ENCODE measurements at places on chromosomes 5 and 9.
A peak's percentile ranks its signal among the peaks of the same experiment; 100 is the strongest.

- no peak for DNase-seq
Measured at GRCh38 chr9:4269872-4270271, 30.0 kb downstream of the GLIS3 start.

- no peak for DNase-seq
Measured at GRCh38 chr9:14066831-14067230, 247.1 kb downstream of the NFIB start.

DNA sequence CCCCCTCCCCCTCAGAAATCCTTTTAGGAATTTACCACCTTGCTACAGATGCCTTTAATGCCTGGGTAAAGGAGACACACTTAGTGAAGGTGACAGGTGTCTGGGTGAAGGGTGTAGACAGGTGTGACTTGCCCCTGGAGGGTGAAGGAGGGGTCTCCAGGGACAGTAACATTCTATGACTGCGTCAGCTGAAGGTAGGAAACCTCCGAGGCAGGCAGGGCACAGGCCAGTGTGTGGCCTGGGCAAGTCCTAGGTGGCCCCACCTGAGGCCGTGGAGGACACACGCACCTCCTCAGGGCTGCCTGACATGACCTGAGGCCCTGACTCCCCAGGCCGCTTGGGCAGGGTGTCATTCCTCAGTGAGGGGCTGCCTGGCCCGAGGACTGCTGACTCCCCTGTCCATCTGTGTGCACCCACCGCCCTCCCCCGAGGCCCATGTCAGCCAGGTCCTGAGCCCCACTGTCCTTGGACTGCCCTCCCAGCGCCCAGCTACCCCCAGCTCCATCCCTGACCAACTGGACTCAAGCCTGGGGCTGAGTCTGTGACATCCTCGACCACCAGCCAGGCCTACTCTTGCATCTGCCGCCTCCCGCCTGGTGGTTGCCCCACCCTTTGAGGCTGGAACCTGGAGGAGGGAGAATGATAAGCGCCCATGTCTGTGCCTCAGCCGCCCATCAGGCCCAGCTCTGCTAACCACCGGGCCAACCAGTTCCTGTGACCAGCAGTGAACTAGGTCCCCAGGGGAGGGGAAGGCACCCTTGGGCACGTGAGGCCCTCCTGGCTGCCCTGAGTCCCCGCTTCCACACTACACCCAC is 18.4 kb downstream of the CARD19 start:
- no peak for DNase-seq

- no peak for DNase-seq
Measured at GRCh38 chr9:73892335-73892734, 604.8 kb upstream of the RORB start.

- no peak for DNase-seq
Measured at GRCh38 chr5:7904170-7904569, 35.2 kb downstream of the MTRR start.

DNA sequence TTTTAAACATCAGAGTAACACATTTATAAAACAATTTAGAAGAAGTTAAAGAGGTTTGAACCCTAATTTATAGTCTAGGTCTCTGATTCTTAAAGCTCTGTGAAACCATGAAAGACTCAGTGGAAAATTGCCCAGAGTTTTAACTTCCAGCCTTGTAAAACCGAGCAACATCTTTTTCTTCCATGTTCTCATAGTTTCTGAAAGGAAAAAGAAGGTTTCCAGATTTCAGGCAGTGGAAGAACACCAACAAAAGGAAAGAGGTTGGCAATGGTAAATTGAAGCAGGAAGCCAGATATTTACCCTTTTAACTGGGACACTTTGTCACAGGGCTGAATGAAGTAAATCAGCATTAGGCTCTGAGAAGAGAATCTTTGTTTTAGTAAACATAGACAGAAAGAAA is 1999.3 kb downstream of the MAT2B start:
- no peak for DNase-seq

DNA sequence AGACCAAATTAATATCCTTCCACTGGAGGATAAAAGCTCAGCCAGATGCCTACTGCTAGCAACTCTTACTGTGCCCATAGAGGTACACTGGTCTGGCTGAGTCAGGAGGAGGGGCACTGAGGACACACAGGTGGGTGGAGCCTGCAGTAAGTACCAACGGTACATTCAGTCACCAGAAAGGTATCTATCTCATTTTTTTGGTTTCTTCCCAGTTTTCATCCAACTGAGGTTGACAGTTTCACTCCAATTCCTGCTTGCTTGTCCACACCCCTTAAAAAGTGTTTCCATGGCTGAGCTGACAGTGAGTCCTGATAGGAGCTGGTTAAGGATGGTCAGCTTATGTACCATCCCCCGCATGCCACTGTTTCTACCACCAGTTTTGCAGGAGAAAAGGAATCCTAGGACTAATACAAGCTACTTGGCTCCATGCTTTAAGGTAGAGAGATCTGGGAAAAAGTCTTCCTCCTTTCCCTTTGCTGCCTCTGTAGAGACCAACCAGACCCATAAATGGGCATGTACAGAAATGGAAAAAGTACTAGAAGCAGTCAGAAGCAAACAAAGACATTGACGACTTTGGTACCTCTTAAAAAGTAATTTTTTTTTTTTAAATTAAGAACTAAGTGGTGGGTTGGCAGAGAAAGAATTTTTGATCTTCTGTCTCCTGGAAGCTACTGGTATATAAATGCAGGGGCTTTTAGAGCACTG is 3.2 kb downstream of the ELL2 start:
- no peak for DNase-seq

DNA sequence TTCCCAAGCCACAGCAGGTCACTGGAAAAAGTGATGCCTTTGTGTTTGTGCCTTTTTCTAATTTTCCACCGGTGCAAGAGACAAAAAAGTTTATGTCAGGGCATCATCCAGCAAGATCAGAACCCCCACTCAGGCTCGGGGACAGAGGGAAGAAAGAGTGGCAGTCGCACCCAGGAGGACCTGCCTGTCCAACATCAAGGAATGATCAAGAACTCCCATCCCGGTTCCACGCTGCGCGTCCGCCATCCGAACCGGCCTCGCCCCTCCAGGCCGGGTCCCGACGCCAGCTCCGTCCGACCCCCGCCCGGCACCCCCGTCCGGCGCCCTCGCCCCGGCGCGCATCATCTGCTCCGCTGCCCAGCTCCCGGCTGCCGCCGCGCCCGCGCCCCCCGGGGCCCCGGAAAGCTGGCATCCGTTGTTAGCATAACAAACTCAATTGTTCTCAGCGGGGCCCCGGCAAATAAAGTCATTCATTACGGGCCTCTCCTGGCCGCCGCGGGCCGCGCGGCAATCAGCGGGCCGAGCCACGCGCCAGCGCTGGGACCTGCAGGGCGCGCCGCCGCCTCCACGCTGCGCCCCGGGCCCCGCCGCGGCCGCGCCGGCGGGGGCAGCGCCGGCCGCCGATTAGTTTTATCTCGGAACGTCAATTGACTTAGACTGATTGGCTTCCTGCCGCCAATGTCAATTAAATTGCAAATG is 48.1 kb downstream of the PAX5 start:
- DNase-seq = no peak

- no peak for DNase-seq
Measured at GRCh38 chr5:177501874-177502678, 4.7 kb upstream of the PDLIM7 start.

GRCh38 chr9:20087481-20087880 is 298.6 kb upstream of the SLC24A2 start:
- DNase-seq = no peak

DNA sequence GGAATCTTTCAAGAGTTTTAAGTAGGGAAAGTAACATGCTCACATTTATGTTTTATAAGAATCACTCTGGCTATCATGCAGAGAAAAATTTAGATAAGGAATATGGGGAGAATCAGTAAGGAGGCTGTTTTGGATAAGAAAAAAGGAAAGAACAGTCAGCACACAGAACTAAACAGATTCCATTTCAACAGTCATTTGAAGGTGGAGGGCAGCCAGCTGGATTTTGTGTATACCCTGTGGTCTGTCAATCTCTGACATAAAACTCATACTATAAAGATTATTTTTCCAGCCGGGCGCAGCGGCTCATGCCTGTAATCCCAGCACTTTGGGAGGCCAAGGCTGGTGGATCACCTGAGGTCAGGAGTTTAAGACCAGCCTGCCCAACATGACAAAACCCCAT is 64.2 kb downstream of the PCA3 start:
- DNase-seq = no peak

- no peak for DNase-seq
Measured at GRCh38 chr5:41649659-41650058, 139.3 kb upstream of the PLCXD3 start.

- DNase-seq = no peak
Measured at GRCh38 chr5:19534751-19535150, 453.2 kb downstream of the CDH18 start.

DNA sequence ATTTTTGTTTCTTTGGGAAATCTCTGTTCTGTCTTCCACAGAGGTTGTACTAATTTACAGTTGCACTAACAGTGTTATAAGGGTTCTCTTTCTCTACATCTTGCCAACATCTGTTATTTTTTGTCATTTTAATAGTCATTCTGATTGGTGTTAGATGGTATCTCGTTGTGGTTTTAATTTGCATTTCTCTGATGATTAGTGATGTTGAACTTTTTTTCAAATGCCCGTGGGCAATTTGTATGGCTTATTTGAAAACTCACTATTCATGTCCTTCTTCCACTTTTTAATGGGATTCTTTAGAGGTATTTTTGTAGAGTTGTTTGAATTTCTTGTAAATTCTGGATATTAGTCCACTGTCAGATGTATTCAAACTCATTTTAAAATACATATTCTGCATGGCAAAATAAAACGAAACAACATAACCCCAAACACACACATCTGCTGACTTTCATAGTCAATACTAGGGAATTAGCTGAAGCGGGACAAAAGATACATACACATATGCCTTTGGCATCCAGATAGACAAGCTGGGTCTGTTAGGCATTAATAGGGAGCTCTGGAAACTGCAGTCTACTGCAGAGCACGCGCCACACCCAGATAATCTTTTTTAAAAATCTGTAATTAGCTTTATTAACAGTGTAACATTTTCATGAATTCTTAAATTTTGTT is 5.8 kb upstream of the SPATA31C2 start:
- DNase-seq = no peak

GRCh38 chr9:133490201-133490681 is 11.3 kb upstream of the SLC2A6 start:
- DNase-seq = no peak

- DNase-seq = no peak
Measured at GRCh38 chr9:98964201-98964600, 20.5 kb downstream of the COL15A1 start.

DNA sequence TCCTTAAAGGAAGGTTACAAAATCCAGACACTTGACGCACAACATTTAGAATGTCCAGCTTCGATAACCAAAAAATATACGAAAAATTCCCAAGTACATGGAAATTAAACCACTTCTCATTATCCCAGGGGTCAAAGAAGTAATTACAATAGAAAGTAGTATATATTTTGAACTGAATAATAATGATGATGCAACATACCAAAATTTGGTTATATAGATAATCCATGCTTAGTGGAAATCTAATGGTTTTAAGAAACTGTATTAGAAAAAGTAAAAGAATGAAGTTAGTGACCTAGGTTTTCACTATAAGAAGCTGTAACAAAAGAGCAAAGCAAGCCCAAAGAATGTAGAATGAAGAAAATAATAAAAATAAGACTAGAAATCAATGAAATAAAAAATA is 204.0 kb upstream of the PUM3 start:
- DNase-seq = no peak

- no peak for DNase-seq
Measured at GRCh38 chr5:108898257-108898656, 150.6 kb downstream of the FER start.

GRCh38 chr9:129145841-129146292 is 32.2 kb downstream of the IER5L start:
- no peak for DNase-seq

DNA sequence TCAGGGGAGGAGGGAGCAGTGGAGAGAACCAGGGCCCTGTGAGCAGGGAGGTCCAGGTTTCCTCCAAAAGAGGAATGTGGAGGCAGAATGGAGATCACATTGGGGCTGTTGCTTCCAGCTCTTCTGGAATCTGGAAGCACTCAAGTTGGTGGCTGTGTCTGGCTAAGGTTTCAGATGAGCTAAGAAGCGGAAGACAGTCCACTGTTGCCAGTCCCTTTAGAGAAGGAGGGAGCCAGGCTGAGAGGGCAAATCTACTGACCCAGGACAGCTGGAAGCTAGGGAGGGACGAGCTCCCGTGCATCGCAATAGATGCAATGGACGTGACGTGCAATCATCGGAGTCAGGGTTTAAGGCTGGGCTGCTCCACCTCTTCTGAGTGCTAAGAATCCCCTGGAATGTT is 71.2 kb downstream of the TENT4A start:
- no peak for DNase-seq

DNA sequence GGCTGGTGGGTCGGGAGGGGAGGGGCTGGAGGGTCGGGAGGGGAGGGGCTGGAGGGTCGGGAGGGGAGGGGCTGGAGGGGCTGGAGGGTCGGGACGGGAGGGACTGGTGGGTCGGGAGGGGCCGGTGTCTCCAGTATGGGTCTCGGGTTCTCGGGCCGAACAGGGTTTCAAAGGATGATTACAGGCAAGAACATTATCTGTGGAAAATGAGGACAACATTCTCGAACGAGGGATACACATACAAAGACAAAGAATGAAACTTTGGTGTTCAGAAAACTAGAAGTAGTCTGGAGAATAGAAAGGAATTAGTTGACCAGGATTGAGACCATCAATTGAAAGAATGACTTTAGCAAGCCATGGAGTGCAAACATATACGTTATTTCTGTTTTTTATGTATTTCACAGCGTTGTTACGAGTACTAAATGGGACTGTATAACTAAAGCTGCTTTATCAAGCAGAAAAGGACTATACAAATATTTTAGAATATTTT is 360 bp upstream of the ZCCHC10 start:
- DNase-seq = no peak

DNA sequence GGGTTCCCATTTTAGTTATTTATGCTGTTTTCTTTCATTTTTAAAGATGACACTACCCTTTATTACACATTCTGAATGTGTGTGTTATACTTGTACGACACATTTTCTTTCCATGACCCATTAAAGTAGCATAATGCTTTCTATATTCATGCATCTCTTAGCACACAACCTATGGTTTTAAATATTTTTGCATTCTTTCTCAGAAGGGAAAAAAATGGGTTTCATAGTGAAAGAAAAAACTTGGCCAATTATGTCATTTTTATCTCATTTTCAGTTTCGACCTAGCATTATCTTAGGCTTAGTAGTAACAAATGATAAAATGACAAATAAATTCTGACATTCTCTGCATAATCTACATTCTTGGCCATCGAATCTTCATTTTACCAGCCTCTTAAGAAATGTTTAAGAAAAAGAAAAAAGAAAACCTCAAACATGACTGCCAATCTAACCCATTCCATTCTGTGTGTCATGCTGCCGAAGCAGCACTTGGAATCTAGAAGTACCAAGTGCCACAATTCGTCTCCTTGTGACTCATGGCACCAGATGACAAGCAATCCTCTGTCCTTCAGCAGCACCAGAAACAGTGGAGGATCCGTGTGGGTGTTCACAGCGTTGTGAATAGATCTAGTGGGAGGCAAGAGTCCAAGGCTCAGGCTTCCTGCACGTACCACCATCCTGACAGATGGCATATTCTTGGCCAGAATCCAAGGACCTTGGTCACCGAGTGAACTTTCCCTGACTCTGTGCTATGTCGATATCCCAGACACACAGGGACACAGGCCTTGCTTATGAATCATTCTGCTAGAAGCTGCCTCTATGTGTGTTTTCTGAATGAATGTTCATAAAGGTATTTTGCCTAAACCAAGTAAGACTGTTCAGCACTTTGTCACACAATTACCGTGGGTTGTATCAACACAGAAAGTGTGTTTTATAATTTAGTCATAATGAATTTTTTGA is 502.7 kb downstream of the NR2F1-AS1 start:
- peak; percentile 0 for DNase-seq

All from stimulated activated CD4-positive, alpha-beta T cell treated with anti-CD3 and anti-CD28 coated beads, Interleukin-12 subunit alpha, Interleukin-12 subunit beta, amount 100 ng/mL, for 48 hours (primary cell).